ENCODE measurements at places on chromosomes 7 and 10.
A peak's percentile ranks its signal among the peaks of the same experiment; 100 is the strongest.

GRCh38 chr7:24135003-24135817, 148.8 kb upstream of the NPY start:
- peak; percentile 40 for DNase-seq

DNA sequence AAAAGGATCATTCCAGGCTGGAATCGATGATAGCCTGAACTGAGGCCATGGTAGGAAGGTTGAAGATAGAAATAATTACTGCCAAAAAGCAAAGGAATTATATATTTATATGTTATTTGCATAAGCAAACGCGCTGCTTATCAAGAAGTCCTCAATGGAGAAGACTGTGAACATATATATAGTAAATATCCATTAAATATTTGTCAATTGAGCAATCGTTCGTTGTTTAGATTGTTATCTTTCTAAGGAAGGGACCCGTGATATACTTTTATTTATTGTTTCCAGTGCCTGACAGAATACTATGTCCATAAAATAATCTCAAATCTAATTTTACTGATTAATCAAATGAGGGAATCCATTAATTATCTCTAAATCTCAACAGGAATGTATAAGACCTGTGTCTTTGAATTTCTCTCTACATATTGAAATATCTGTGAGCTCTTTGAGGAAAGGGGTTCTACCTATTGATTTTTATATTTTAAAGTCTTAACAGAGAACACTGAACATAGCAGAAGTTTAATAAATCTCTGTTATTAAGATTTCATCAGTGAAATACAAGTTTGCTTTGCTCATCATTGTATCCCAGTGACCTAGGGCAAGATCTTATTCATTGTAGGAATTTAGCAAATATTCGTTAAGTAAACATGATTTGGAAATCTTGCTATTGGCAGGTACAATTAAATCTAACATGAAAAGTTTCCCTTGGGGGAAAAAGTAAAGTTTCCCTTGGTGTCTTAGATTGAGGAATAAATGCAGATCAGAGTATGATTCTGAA, 12.0 kb upstream of the HERC4 start:
- no peak for DNase-seq

GRCh38 chr7:22192801-22193200, 164.2 kb downstream of the RAPGEF5 start:
- no peak for DNase-seq

DNA sequence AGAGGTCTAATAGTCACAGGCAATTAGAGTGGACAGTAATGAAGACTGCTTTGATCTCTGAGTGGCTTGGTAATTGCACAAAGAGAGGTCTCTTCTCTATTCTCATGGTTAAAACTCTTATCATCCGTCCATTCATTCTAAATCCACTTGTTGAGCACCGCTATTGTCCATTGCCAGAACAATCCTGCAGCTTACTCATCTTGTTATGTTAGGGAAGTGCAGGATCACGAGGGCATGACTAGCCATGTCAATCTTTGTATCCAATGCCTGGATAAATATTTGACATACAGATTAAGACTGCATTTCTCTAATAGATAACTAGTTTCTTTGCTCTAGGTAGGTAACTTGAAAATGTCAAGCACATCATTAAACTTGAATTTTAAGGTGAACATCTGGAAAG, 14.9 kb downstream of the SFTPD start:
- no peak for DNase-seq

DNA sequence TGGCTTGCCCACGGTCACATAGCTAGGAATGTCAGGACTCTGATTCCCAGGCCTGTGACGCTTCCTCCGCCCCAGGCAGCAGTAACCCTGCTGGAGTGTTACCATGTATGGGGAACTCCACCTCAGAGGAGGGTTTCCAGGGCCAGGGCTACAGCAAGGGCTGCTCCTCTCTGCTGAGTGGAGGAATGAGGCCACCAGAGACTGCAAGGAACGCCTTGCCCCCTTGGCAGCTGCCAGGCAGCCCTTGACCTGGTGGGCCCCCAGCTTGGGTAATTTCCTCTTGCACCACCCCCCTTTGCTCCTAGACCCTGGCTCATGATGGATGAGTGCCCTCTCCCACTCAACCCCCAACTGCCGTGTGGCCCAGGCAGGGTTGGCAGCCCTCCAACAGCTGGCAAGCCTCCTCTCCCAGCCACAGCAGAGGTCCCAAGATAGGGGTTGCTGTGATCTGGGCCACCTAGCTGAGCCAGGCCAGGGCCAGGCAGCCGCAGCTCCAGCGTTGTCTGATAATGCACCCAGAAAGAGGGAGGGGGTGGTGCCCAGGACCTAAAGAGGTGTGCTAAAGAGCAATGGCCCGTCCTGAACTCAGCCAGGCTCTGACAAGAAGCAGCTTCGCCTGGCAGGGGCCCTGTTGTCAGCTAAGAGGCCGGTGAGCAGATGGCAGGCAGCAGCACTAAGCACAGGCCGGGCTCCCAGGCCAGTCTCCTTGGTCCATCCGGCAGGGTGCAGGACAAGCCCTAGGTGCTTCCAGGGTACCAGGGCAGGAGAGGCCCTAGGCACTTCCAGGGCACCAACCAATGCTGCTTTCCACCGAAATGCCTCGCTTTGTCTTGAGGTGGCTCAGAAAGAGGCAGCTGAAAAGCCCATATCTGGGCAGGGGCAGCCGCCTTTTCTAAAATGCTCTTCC, 35.4 kb downstream of the DRGX start:
- no peak for DNase-seq

DNA sequence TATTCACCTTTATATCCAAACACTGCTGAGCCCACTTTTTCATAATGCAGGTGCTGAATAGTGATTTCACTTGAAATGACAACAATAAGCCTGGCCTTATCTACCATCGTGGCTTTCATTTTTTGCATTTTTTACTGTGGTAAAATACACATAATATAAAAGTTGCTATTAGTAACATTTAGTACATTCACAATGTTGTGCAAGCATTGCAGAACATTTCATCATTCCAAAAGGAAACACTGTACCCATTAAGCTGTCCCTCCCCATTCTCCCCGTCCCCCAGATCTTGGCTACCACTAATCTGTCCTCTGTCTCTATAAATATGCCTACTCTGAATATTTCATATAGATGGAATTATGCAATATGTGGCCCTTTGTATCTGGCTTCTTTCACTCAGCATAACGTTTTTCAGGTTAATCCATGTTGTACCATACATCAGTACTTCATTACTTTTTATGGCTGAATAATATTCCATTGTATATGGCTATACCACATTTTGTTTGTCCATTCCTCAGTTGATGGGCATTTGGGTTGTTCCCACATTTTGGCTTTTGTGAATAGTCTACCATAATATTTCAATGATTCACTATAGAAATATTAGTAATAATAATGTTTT, 68.5 kb upstream of the ARID5B start:
- DNase-seq, result no peak

GRCh38 chr7:1546274-1546908, 9.6 kb downstream of the TMEM184A start:
- no peak for DNase-seq

- no peak for DNase-seq
These were observed 308.1 kb upstream of the ZMIZ1 start for GRCh38 chr10:78760463-78761310.

GRCh38 chr7:31190906-31191305, 138.8 kb downstream of the ADCYAP1R1 start:
- DNase-seq, result no peak

GRCh38 chr10:68153473-68154210, 44.4 kb downstream of the MYPN start:
- DNase-seq, result no peak

GRCh38 chr7:12358694-12359093, 45.0 kb downstream of the VWDE start:
- DNase-seq, result no peak

DNA sequence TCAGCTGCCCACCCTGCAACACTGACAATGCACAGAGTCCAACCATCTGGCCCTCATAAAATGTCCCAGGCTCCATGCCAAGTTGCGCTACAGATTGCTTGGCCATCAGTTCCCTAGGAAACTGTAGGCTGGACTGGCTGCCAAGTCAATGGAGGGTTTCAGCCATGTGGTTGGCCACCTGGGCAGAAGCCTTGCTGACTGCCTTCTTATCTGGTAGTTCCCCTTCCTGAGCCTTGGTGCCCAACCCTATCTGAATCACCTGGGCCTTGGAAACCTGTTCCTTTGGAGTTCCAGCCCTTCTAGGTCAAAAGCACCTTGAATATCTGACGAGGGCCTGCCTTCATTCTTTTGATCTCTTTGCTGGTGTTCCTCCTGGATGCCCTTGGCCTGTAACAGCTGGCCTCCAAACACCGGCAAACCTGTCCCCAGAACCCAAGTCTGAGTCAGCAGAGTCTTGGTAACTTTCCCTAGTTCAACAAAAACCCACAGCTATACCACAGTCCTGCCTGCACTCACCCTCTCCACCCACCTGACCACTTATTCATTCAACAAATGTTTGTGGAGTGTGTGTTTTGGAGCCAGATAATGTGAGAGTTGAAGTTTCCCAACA, 37.4 kb upstream of the KDM7A start:
- peak; percentile 72 for DNase-seq

DNA sequence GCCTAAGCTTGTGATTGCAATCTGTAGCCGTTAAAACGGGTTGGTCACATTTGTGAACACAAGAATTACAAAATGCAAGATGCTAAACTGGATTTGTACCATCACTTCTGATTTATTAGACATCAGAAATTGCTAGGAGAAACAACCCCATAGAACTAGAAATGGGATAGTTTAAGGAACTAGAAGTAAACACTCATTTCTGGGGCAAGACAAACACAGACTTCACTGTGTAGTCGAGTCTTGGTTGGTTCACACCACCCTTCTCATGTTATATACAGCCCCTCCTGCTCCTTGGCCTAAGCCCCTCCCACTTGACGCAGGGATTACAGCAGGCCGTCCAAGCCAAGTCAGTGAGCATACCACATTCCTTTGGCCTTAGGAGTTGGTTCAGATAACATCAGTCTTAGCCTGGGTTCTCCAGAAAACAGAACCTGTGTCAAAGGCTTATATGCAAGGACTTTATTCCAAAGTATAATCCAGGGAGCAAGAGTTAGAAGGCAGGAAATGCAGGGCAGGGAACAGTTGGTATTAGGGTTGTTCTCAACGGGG, 2.0 kb upstream of the NRAP start:
- no peak for DNase-seq

DNA sequence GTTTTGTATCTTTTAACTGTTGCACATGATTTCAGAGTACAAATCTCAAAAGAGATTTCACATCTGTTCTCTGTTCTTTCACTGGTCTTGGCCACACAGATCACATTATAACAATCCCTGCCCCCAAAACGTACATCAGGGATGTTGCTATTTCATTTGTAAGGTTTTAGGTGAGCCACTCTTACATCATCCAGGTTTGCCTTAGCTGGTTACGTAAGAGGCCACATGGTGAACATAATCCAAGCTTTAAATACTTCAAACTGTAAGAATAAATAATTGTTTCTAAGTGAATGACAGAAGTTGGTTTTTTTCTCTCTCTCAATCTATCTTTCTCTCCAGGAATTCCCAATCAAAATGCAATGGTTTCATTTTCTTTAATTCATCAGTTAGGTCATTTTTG, 245.9 kb upstream of the HGF start:
- DNase-seq, result no peak

DNA sequence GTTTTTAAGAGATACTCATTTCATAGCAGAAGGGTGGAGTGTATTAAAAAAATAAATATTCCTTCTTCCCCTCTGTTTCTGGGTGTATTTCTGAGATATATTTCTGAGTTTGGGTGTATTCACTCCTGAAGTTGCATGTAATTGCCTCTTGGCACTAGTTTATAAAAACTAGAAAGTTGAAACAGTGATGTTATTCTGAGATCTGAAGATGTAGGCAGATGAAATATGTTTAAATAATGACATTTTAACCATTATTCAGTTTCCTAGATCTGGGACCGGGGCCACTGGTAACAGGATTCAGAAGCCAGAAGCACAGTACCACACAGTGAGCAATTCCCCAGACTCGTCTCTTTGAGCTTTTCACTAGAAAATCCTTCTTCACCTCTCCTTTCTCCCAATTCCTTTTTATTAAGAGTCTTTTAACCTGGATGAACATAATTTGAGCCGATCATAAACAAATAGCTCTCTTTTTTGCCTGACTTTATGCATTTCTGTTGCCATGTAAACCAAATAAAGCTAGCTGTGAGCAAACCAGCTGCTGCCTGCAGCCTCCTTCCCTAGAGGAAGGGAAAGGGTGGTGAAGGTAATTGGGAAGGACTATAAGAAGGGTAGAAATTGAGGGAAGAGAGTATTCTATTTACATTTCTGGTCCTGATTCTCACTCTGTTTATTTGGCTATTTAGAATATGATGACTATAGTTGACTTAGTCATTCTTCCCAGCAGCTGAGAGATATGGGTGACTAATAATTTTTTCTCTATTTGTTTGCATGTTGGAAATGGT, 101.8 kb upstream of the STRIP2 start:
- DNase-seq, result no peak

GRCh38 chr10:112215342-112215774, 31.8 kb upstream of the GPAM start:
- no peak for DNase-seq

DNA sequence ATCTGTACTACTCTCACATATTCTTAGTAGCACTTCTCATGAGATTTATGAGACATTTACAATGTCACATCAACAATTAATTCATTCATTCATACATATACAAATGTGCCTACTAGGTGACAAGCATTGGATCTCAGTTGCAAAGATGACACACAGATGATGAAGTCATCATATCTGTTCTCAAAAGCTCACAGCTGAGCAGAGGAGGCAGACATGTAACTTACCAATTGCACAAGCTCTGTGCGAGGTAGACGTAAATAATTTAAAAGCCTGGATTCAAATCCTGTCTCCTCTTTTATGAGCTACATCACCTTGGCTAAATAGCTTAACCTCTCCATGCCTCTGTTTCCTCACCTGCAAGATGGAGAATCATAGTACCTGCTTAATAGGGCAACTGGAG, 109.4 kb upstream of the FAM133B start:
- no peak for DNase-seq

DNA sequence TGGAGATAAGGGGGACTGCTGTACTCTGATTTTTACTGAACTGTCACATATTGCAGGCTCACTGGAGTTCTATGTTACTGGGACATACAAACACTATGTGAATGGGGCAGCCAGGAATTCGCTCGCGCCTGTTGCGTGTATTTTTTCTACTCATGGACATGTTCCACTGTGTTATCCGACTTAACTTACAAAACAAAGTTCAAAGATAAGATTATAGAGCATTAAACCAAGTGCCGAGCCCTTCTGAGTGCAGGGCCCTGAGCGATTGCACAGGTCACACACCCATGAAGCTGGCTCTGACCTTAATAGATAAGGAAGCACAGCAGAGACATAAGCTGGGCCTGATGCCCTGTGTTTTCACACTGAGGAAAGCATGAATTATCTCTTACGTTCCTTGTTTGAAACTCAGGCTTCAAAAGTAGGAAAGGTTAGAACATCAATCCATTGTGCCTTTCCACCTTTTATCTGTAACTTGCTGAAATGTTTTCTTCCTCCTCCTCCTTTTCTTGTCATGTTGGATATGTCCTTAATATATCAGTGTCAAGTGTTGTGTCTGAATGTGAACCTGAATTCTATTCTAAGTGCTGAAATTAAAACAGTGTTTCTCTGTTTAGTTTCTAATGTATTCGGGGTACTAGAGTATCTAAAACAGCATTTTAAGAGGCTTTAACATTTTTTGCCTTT, 273.8 kb downstream of the AUTS2 start:
- DNase-seq, result no peak

- DNase-seq, result no peak
These were observed 9.3 kb downstream of the ADAP1 start for GRCh38 chr7:945147-945555.

Data from stimulated activated naive B cell treated with anti-CD40 and anti-IgM and Interleukin-4, amounts not matched to agents 10 μg/mL and 1 μg/mL and 100 μg/mL, for 72 hours (primary cell).